Stimulated activated CD4-positive, alpha-beta T cell treated with anti-CD3 and anti-CD28 coated beads, Interleukin-12 subunit alpha, Interleukin-12 subunit beta, amount 100 ng/mL, for 48 hours (primary cell): ENCODE measurements at places on chromosomes 5 and 9.

GRCh38 chr9:92882276-92882675, 4.4 kb upstream of the ZNF484 start:
- DNase-seq = no peak

GRCh38 chr9:994005-994404, 17.6 kb downstream of the DMRT3 start:
- DNase-seq = no peak

- DNase-seq = no peak
These were observed 66.8 kb downstream of the FOXD1 start for GRCh38 chr5:73381590-73382400.

DNA sequence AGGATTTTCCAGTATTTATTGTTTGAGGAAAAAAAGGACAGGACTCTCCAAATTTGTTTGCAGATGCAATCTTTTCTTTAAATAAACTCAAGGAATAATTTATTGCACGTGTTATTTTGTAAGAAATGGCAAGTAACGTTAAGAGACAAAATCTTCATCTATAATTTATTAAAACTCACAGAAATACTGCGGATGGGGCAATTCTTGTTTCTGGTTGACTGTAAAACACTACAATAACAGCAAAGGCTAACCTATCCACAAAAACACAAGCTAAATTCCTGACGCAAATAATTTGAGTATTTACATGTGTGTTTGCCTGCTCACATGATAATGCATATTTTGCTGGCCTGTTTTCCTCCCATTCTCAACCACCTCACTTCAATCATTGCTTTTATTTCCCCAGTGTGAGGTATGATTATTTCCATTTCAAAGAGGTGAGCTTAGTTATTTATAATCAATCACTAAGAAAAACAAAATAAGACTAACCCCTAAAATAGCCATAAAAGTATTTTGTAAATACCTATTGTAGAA, 619.4 kb downstream of the PDE4D start:
- DNase-seq = no peak

DNA sequence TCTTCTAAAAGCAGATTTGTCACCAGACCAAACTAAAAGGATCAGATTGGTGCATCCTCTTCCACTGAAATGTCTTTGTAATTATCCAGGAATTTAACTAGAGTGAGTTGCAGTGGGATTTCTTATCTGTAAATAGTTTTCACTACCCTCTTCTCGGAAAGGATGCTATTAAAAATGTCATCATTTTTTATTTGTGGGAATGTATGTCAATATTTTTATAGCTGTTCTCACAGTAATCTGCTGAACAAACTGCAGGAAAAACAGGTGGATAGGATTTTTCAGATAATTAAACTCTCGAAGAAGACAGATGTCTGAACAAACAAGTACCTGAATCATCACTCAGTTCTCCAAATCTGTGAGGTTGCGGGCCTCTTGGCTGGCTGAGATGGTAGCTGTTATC, 62.7 kb downstream of the RAB14 start:
- no peak for DNase-seq

GRCh38 chr9:111064160-111064837, 26.0 kb upstream of the LPAR1 start:
- DNase-seq = no peak

GRCh38 chr9:103816146-103816545, 278.0 kb upstream of the SMC2 start:
- DNase-seq = no peak

- no peak for DNase-seq
These were observed 205.1 kb downstream of the ARHGEF28 start for GRCh38 chr5:73831066-73831465.

GRCh38 chr5:123530728-123531127, 18.8 kb downstream of the CSNK1G3 start:
- no peak for DNase-seq

DNA sequence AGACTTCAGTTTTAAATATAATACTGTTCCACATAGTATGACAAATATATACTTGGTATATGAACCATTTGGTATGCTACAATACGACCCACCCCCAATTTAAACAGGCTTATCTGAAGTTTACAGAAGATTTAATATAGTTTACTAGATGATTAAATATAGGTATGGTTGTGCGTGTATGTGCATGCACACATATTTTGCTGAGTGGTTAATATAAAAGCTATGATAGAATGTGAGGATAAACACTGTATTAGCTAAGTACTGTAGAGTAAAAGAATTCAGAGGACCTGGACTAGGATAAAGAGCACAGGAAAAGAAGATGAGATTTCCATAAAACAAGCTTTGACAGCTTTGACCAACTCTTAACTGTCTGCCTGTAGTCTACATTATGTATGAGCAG, 356.7 kb downstream of the PDE4D start:
- no peak for DNase-seq

DNA sequence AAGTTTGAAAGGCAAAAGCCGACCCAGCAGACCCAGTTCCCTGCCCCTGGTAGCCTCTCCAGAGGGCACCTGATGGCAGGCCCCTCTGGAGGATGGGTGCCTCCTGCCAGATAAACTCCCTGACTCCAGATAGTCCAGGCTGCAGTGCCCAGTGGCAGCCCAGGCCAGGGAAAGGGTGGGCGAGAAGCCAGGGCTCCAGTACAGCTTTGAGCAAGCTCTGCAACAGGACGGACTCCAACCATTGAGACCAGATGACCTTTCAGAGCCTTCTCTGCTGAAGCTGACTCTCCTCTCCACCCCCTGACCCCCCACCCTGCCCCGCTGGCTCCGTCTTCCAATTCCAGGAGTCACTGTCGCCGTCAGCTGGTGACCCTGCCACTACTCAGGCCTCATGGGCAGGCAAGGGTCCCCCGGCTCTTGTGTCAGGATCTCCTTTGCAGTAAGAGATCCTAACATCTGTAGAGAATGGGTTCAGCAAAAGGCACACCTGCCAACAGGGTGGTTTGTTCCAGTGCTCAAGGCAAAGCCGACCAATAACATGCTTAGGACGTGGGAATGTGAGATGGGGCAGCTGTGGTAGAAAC, 15.5 kb upstream of the FCN1 start:
- DNase-seq = no peak

DNA sequence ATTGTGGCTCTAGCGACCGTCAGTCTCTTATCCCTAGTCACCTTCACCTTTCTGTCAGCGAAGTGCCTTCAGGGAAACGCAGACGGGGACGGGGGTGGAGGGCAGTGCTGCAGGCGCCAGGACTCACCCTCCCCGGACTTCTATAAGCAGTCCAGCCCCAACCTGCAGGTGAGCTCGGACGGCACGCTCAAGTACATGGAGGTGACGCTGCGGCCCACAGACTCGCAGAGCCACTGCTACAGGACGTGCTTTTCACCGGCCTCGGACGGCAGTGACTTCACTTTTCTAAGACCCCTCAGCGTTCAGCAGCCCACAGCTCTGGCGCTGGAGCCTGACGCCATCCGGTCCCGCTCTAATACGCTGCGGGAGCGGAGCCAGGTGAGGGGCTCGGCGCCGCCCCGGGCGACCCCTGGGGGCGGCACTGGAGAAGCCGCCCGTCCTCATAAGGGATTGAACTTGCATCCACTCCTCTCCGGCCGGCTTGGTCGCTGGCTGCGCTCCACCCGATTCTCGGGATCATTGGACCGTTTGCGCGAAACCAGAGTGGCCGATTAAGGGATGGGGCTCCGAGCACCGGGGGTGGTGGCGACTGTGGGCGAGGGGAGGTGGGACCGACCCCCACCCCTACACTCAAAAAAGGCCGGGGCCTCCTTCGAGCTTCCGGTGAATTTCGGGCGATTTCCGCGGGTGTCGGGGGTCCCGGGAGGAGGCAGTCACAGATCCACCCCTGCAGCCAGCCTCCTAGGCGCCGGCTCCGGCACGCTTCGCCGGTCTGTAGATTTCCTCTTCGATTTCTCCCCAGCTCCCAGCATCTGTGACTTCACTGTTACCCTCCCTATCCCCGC, 2.7 kb downstream of the PCDHGC5 start:
- no peak for DNase-seq

DNA sequence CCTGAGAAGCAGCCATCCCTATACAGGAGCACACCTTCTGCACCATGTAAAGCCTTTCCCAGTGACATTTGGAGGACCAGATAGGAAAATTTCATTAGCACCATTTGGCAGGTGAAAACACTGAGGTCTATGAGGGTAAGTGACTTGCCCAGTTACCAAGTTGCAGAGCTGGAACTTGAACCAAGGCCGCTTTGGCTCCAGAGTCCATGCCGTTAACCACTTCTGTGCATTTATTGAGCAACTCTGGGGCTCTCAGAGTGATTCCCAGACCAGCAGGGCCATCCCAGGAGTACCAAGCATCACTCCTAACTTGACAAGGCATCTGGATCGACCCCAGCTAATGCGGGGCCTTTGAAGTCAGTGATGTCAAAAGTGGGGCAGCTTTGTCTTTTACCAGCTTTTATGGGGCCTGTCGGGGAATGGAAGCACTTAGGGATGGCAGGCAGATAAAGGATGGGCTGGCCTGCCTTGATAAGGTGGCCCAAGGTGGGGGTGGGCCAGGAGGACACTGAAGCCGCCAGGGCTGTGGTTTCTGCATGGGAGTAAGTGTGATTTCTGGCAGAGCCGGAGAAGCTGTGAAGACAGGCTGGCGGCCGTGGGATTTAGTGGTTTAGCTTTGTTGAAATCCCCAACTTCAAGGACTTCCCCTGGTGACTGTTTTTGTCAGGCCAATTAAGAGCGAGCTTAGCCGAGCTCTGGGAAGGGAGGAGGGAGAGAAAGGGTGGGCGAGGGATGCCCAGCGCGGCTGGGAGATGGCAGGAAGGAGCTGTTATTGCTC, 127.3 kb downstream of the MACROH2A1 start:
- DNase-seq = no peak

DNA sequence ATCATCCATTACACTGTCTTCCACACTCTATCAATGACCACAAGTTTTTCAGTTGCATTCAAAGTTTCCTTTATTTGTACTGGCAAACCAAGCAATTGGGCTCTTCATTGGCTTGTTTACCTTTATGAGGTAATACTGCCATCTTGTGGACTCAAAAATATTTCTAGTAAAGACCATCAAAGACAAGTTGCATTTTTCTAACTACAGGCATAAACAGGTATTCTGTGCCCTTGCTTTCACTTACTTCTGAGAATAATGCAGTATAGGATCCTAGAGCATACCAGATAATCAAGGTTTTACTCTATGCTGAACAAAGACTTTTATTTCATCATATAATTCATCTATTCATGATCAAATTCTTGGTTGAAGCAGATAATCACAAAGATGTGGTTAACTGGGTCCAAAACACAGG, 173.7 kb upstream of the POU5F2 start:
- peak; percentile 2 for DNase-seq

DNA sequence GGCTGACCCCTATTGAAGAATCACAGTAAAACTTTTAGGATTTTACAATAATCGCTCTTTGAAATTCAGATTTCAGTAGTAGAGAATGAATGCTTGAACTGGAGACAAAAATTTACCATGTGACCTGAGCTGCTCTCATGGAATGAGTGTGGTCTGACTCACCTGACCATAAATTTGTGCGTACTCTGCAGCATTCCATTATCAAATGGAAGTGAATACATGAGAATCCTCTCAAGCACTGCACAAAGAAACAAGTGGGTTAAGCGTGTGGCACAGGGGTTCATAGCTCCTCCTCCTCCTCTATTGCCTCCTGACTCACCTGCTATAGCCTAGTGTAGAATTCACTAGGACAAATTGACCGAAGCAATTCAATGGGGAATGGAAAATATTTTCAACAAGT, 269.8 kb upstream of the CDH9 start:
- DNase-seq = no peak

DNA sequence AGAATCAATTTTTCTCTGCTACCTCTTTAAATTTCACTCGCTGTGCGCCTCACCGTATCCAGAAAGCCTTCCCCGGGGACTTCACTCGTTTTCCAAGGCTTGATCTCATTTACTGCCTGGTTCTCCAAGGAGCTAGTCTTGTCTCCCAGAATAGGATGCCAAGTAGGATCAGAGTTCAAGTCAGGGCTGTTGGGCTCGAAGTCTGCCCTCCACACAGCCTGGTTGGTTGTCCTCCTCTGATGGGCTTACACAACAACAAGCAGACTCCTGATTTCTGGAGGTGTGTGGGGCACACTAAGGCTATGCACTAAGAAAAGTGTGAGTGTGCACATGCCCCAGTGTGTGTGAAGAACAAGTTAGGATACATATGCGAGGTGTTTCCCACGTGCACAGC, 14.0 kb upstream of the TNIP1 start:
- no peak for DNase-seq

DNA sequence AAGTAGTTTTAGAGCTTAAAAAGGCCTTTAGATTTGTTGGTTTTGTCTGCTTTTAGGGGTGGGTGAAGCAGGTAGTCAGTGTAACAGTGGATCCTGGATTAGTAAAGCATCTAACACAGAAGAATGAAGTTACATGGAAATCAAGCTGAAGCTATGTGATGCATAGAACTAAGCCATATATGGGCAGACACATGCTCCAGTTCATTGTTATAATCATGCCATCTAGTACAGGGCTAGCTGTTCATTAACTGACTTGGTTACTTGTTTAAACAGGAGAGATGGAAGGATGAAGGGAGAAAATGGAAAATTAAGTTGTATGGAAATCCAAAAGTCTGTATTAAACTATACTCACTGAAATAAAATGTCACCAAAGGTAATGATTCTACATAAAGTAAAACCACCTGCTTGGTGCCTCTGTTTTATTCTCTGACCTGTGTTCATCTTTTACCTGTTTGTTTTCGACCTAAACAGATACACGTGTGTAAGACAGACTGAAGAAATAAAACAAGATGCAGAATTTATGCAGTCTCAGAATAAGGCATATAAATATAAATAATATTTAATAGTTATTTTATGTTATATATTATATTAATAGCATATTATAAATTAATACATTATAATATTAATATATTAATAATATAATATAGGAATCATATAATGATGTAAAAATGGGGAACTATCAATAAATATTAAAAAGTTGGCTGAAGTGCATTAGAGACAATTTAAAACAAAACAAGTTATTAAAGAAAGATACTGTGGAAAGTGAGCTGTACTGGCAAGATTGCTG, 33.9 kb downstream of the MRPS30 start:
- no peak for DNase-seq

- no peak for DNase-seq
These were observed 25.1 kb downstream of the IL7R start for GRCh38 chr5:35881758-35882157.

DNA sequence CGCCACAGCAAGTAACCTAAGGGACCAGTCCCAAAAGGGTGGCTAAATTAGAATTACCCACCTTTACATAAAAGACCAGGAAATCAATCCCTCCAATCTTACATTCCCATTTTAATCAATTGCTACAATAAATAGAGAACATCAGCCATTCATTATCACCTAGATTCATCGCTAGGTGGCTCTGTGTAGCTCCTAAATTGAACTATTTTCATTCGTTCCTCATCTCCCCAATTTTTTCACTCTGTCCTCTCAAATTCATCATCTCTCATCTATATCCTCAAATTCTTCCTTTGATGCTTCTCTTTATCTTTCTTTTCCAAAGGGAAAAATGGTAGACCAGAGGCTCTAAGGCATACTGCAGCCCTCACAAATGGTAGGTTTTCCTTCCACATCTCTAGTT, 108.2 kb upstream of the TNC start:
- no peak for DNase-seq

DNA sequence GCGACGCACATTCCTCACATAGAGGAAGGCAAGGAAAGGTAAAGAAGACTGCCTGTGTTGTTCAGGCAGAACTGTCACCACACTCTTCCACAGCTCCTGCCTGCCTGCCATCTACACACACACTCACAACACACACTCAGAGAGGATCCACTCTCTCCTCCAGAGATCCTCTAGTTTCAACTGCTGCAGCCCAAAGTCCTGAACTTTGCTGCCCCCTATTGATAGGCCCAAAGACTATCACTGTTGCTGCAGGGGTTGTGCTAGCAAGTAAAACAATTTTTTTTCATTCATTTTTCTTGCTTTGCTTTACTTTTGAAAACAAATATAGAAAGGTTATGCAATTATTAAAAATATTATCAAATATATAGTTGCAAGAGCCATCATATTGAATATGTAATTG, 5.9 kb upstream of the CFAP90 start:
- no peak for DNase-seq
